KG1 (cell line): ENCODE measurements at places on chromosomes 2 and 18.

DNA sequence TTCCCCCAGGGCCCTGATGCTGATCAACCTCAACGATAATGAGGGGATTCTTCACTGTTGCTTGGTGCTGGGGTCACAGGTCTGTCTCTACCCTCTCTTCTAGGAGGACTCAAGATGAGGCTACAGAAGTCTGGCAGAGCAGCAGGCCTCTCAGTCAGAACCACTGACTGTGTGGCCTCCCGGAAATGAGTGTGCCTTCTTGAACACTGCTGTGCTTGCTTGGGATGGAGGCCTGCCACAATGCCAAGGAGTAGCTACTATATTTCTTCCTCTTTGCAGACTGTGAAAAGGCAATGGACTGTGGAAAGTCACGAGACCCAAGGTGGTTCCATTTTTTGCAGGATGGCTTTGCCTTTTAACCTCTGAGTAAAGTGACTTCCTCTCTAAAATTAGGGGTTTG, 5.8 kb upstream of the HOXD1 start:
- no peak for DNase-seq

DNA sequence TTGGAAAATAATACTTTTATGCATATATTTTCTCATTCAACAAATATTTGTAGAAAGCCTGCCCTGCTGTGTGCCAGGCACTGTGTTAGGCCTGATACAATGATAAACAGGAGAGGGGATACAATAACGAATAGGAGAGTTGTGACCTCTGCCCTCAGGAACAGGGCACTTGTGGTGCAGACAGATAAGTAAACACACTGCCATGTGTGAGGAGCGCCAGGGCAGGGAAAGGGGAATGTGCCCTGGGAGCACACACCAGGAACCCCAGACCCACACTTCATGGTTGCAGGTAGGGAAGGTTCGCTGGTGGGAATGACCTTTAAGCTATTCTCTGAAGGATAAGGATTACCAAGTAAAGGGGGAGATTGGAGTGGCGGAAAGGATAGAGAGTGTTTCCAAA, 42.2 kb upstream of the DSC1 start:
- no peak for DNase-seq

DNA sequence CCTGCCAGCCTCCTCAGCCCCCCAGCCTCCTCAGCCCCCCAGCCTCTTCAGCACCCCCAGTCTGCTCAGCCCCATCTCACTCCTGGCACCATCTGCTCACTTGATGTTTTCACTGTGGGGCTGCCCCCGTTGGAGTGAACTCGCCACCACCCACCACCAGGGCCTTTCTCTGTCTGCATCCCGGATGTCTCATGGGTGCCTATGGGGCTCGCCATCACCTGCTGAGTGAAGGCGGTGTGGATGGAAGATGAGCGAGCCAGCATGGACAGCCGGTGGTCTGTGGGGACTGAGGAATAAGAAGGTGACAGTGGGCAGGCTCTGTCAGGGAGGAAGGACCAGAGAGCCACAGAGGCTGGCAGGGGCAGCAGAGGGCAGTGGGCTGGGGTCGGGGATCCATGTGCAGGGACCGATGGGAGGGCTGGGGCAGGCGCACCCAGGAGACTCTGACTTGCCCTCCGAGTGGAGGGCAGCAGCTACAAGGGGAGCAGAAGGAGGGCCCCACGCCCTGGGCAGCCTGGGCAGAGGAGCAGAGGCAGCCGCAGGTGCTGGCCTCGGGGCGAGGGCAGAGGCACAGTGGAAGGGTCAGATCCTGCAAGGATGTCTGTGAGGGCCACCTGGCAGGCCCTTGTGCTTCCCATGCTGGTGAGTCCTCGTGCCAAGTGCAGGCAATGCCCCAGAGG, 74.7 kb upstream of the ODC1 start:
- no peak for DNase-seq

DNA sequence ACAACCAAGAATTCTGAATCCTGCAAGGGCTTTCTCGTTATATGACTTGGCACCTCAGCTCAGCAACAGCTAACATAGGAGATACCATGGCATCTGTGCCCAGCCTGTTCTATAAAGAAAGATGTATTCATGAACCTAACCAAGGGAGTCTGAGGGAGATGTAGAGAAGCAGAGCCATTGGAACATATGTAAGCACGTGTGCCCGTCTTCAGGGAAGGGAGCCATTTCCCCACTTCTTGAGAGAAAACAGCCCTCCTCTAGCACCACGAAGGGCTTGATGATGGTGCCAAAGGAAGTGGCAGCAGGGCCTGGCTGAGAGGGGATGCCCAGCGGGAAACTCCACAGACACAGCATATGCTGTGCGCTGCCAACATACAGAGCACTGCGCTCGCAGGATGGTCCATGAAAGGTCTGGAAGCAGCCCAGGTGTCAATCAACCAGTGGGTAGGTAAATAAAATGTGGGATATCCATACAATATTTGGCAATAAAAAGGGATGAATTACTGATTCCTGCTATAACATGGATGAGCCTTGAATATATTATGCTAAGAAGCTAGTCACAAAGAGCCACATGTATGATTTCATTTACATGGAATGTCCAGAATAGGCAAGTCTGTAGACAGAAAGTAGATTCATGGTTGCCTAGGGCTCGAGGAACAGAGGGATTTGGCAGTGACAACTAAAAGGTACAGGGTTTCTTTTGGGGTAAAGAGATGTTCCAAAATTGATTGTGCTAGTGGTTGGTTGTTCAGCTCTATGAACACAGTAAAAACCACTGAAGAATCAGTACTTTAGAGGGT, 16.1 kb downstream of the TMEM247 start:
- DNase-seq = no peak

- no peak for DNase-seq
These were observed 14.2 kb upstream of the LIPG start for GRCh38 chr18:49547701-49548100.

GRCh38 chr18:8828300-8828699, 122.9 kb downstream of the MTCL1 start:
- DNase-seq = no peak

- DNase-seq = no peak
These were observed 34.1 kb downstream of the MIB1 start for GRCh38 chr18:21774722-21775121.

DNA sequence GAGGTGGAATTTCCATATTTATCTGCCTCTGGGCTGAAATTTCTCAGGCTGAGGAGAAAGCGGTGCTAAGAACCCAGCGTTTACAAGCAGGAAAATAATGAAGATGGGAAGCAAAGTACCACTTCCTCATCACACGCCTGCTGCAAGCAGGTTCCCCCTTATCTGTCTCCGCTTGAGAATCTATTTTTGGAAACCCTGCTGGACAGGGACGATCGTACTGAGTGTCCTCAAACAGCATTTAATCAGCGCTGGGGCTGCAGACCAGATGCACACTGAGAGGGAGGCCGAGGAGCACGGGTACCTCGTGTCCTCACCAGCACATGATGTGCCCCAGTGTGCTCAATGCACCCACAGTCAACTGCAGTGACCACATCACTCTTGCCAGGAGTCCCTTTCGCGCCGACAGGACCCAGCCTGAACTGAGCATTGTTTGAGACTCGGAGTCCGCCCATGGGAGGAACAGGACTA, 160.4 kb downstream of the HDAC4 start:
- no peak for DNase-seq

GRCh38 chr2:47819834-47820233, 36.9 kb downstream of the MSH6 start:
- DNase-seq = no peak
